ENCODE measurements at places on chromosomes 2 and 18.

- no peak for DNase-seq
Observed at GRCh38 chr2:46097714-46098480, 199.3 kb upstream of the EPAS1 start.

DNA sequence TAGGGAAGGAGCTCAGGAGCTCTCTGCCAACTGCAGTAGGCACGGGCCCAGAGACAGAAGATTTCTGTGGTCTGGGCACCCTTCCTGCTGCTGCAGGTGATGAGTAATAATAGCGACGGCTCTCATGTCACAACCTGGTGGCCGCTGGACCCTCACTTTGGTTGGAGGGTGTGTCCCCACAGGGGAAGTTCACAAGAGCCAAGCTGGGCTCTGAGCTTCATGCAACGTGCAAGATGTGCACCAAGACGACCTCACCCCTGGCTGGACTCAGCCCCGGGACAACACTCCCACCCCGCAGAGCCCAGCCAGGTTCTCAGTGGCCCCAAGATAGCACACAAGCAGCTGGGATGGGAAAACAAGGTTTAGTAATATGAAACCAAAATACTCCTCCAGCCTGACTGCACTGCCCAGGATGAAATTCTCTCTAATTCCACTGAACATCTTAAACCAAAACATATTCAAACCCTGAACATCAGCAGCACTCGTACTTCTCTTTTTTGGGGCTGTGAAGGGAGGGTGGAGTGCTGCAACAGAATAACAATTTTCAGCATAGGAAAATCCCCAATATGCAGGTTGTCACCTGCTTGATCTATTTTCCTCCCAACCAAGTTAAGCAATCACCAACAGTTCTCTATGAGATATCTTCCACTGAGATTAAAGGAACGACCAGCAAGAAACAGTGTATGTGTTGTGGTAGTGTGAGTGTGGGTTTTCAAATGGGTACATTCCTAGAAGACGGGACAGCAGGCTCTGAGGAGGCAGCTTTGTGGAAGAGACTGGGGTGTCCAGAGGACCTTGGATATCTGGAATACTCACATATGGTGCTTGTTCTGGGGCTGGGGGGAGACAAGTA lies 26.5 kb downstream of the BCL2 start:
- DNase-seq = no peak

DNA sequence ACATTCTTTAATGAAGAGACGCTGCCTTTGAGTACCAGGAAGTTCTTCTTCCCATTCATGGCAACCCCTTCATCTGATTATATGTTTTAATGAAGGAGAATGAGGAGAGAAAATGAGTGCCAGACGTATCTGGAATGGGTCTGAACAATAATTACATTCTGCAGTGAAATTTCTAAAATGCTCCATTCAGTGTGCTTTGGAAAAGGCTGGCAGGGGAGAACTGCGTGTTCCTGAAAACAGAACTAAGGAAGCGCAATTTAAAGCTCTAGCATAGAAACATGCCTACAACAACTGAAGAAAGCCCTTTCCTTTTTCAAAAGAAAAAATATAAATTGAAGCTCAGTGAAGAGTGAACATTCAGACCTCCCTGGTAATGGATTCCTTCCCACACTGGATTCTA lies 58.8 kb downstream of the BOD1L2 start:
- no peak for DNase-seq

- no peak for DNase-seq
Observed at GRCh38 chr2:227433171-227433570, 38.8 kb upstream of the AGFG1 start.

GRCh38 chr18:68778280-68778886 lies 19.5 kb upstream of the CCDC102B start:
- DNase-seq = no peak

GRCh38 chr2:74199275-74199701 lies 873 bp downstream of the MTHFD2 start:
- no peak for DNase-seq

DNA sequence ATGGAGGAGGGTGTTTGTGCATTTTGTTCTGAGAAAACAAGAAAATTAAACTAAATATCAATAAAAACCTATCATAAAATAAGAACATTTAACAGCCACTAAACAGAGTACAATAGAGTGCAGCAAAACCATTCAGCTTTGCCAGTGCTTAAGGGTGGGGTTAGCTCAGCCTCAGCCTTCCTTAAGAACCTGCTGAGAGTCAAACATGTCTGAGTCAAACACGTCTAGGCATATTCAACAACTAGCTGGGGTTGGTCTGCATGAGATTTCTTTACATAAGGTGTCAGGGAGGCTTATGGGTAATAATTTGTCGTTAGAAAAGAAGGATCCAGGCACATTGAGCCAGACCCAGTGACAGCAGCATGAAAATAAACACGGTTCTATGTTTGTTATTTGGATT lies 298.2 kb downstream of the SP3 start:
- no peak for DNase-seq

DNA sequence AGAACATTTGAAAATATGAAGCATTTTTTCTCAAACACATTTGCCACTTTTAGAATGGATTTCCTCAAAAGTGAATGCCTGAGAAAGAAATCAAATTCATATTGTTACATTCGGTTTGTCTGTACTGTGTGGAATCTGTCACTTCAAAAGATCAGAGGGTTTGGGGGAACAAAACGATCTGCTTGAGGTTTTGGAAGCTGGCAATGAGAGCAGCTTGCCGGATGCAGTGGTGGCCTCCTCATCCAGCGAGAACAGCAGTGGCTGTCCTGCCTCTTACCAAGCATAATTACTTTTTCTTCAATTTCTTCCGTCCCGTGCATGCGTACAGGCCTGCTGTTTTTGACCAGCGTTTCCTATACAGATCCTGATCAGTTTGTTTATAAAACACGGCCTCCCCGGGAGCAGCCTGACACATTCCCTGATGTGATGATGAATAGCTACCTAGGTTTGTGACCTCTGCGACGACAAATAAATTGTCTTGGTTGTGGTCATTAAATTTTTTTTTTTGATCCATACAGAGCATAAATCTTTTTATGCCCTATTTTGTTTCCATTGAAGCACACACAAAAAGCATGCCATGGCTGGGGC lies 45.2 kb downstream of the ITGA6 start:
- DNase-seq = no peak

DNA sequence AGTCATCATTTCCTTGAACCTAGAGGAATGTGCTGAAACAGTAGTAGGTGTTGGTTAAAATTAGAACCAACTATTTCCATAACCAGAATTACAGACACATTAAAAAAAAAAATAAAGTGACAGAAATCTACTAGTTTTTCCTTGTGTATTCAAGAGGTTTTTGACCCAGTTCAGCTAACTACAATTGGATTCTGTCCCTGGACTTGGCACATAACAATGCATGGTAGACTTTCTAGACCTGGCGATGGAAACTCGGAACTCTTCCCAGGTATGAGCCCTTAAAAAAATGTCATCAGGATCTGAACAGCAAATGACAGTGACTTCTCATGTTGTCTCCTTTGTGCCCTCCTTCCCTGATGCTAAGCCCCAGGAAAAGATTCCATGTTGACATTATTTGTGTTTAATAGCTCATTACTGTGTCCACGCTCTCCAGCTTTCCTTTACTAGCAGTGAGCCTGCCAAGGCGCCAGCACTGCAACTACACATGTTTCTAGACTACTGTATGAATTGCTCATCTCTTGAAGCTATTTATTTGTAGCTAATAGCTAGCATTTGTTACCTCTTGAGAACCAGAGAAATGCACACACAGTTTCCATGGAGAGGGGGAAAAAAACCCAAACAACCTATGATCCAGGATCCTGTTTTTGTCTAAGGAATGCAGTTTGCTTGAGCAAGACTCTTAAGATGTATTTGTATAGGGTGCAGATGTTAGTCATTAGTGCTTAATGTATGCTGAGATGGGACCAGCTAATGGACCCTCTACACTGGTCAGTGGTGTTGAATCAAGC lies 148.5 kb downstream of the FMNL2 start:
- DNase-seq = no peak

GRCh38 chr2:209331291-209331844 lies 92.5 kb upstream of the MAP2 start:
- no peak for DNase-seq

- no peak for DNase-seq
Observed at GRCh38 chr2:151791545-151791944, 36.7 kb downstream of the ARL5A start.

DNA sequence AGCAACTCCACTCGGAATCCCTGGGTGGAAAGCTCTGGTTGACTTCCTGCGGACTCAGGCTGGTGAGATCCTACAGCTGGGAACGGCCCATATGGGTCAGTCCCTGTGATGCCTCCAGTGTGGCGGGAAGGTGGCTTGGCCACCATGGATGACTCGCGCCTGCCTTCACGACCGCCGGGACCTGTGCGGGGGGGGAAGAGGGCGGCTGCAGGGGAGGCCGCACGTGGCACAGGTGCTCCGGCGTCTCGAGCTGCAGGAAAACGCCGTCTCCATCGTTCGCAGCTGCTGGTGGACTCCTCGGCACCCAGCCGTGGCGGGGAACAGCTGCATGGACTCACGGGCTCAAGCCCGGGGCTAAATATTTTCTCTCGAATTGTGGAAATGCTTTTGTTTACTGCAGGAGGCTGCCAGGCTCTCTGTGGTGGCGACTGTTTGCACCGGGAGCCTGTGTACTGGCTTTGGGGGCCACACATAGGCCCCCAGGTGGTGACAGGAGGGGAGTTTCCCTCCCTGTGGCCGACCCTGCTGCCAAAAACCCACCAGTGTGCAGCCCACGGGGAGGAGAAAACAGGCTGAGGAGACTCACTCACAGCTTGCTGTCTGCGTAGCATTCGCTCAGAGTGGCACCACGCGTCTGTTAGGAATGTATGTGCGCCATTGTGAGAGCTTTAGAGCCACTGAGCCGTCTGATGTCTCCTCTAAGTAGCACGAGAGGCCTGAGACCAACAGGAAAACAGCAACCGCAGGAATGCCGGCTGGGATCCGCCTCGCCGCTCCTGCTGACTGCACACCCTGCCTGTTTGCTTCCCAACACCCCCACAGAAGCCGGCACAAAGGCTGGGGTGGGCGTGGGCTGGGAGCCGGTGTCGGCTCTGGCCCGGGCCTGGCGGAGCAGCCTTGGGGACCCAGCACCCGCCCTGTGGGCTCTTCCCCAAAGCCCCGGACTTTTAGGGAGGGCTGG lies 89.2 kb downstream of the NFATC1 start:
- DNase-seq = no peak

DNA sequence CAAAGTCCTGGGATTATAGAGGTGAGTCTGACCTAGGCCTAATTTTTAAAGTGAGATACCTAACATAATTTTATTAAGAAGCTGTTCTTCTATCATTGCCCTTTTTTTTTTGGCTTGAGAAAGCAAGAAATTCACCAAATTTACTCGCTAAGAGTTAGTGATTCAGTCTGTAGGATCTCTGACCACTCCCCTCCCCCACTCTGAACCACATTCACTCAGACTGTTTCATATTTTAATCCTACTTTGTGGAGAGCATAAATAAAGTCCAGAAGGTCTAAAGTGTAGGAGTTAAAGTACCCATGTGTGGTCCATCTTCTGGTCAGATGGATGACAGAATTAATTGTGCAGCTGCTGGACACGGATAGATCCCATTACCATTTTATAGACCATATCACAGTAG lies 115.8 kb upstream of the MGAT5 start:
- no peak for DNase-seq

DNA sequence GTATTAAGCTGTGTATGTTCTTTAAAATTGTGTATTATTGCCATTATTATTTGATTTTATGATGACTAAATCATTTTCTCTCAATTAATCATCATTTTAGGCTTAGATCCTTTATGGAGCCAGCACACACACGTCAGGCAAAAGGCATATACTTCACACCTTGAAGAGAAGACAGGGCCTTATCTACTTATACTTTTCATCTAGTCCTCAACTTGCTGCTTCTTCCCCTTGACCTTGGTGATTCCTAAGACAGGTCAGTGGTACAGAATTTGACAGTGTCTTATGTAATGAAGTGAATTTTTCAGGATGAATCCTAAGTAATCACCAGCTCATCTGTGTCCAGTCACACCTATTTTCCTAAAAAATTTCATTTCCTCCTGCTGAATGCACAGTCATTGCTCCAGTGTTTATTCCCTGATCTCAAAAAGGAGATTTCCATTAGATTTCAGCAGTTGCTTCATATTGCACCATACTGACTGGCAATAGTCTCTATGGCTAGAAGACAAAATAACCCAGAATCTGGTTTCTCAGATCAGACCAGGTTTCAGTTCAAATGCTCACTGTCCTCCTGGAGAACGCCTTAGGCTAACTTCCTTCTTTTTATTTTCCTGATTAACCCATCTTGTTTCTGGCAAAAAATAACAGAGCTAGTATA lies 235.7 kb downstream of the PTH2R start:
- no peak for DNase-seq

GRCh38 chr2:179349670-179350303 lies 85.2 kb upstream of the SESTD1 start:
- no peak for DNase-seq

- DNase-seq = no peak
Observed at GRCh38 chr18:74631623-74632350, 34.1 kb downstream of the ZNF407 start.

- DNase-seq = no peak
Observed at GRCh38 chr2:191690327-191690726, 12.4 kb downstream of the NABP1 start.

DNA sequence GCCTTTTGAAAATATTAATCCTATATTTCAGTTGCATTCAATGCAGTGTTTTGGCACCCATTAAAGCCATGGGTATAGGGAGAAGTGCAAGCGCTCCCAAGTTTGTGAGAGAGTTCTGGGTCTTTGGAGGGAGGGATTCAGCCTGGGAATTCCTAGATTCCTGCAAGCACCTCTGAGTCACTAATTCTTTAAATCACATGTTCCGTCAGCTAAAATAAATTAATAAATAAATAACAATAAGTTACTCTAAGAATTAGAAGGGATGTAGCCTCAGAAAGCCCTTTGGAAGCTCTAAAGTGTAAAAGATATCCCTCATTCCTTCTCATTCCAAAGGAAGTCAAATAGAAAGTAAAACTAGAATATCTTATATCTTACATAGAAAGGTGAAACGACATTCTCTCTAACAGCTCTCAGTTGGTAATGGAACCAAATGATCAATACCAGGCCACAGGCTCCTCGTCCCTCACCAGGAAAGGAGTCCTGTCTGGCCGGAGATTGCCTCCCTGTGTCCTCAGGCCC lies 222.4 kb upstream of the RBBP8 start:
- DNase-seq = no peak

Data from stimulated activated CD8-positive, alpha-beta memory T cell treated with anti-CD3 and anti-CD28 coated beads, Interleukin-15, amount 100 ng/mL, for 24 hours (primary cell).